ENCODE measurements at places on chromosomes 7 and 10.

- peak; percentile 79 for DNase-seq
These were observed 43.0 kb downstream of the SUFU start for GRCh38 chr10:102546606-102547320.

GRCh38 chr7:119782286-119782685, 490.7 kb upstream of the KCND2 start:
- no peak for DNase-seq

GRCh38 chr7:39757604-39758003, 134.2 kb downstream of the RALA start:
- DNase-seq: peak; percentile 18

DNA sequence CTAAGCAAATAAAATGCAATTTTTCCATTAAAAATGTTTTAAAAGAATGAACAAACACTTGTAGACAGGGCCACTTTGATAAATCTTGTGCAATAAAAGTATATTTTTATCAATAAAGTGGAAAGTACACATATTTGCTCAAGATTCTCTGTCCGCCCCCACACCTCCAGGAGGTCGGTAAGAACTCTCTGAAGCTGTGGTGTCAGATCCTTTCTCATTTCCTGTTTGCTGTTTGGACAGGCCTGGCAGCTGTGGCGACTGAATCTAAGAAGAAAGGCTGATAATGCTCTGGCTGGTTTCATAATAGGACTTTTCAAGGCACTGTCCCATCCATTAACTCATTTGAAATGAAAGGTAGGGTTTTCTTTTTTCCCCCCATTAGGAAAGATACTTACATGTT, 15.3 kb upstream of the ASB4 start:
- DNase-seq: peak; percentile 22

GRCh38 chr10:2210088-2210487, 472.8 kb upstream of the ADARB2 start:
- no peak for DNase-seq

Data from fibroblast of upper back skin (primary cell).